ENCODE measurements at places on chromosomes 13 and 19.

DNA sequence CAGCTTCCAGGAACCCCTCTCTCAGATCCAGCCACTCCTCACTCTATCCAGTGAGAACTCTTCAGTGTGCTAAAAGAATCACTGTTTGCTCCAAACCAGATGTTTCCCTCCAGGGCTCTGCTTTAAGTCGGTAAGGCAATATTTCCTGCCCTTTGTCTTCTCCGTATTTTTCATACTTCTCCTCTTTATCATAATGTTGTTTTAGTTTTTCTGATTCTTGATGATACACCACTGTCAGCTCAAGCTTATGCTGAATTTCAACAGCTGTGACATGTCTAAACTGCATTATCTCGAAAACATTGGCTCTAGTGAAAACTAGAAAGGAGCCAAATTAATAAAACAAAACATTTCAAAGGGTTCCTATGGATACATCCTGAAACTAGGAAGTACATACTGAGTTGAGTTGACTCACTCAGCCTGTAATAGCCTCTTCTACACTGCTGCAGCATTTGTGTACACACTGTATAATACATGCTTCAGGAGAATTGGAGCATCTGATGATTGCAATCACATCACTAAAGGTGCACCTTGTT is 39.8 kb downstream of the GPR180 start:
- no peak for DNase-seq

- DNase-seq: no peak
These were observed 12.2 kb downstream of the ARGLU1 start for GRCh38 chr13:106555631-106556328.

DNA sequence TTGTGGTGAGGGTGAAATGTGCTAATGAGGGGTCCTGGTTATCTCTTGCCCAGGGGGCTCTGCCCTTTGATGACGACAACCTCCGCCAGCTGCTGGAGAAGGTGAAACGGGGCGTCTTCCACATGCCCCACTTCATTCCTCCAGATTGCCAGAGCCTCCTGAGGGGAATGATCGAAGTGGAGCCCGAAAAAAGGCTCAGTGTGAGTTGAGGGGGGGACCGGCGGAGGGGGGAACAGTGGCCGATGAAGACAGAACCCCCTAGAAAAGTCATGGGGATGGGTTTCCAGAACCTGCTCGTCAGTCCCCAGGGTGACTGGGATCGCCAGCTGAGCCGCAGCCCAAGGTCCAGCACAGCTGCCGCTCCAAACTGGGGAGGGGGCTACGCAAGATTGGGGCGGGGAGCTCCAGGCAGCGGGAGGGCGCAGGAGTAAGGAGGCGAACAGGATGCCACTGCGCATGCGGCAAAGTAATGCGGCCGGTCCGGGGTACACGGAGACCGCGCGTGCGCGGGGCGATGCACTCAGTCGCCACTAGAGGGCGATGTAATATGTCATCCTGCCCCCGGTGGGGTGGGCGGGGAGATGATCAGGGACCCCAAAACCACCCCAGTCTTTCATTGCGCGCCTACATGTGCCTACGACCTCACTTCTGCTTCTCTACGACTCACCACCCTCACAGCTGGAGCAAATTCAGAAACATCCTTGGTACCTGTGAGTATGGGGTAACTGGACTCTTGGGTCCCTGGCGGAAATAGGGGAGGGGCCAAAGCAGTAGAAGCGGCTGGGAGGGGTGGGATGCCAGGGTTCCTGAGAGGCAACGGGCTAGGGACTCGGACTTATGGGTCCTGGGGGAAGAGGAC is 17.9 kb downstream of the BRSK1 start:
- peak; percentile 97 for DNase-seq

GRCh38 chr19:9156304-9156703 is 16.1 kb downstream of the ZNF317 start:
- no peak for DNase-seq

GRCh38 chr19:37342753-37343152 is 28.1 kb upstream of the ZNF527 start:
- no peak for DNase-seq

DNA sequence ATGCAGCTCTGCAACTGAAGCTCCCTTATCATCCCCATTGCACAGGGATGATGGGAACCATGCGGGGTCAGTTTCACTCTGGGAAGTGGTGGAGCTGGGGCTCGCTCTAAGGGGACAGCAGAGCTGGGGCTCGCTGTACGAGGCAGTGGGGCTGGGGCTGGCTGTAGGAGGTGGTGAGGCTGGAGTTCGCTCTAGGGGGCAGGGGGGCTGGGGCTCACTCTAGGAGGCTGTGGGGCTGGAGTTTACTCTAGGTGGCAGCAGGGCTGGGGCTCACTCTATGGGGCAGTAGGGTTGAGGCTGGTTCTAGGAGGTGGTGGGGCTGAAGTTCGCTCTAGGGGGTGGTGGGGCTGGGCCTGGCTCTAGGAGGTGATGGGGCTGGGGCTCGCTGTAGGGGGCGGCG is 99.1 kb downstream of the UQCRFS1 start:
- DNase-seq: no peak

- no peak for DNase-seq
These were observed 7.3 kb upstream of the URI1 start for GRCh38 chr19:29934781-29935180.

DNA sequence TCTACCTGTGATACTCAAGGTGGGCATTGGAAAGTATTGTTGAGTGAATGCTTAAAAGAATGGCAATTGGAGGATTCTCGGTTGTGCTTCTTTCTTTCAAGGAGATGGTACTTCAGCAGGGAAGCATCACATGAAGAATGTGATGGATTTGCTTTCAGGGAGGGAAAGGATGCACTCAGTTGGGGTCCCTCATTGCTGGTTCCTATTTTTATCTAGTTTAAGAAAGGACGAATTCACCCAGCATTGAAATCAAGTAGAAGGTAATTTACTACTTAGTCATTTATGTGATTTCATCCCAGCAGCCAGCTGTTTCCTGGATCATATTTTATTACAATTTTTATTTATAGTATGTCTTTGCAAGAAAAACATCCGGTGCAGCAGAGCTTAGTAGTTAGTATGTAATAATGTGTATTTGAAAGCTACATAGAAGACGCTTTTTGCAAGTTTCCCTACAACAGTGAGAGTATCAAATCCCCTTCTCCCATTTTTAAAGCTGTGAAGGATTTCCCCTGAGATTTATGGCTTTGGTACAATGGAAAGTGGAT is 417.9 kb downstream of the GPC5 start:
- no peak for DNase-seq

GRCh38 chr13:74975111-74975510 is 506.9 kb downstream of the TBC1D4 start:
- DNase-seq: no peak

GRCh38 chr19:23377276-23377675 is 18.0 kb downstream of the ZNF91 start:
- no peak for DNase-seq

- DNase-seq: no peak
These were observed 16.1 kb downstream of the LGALS16 start for GRCh38 chr19:39671739-39672363.

DNA sequence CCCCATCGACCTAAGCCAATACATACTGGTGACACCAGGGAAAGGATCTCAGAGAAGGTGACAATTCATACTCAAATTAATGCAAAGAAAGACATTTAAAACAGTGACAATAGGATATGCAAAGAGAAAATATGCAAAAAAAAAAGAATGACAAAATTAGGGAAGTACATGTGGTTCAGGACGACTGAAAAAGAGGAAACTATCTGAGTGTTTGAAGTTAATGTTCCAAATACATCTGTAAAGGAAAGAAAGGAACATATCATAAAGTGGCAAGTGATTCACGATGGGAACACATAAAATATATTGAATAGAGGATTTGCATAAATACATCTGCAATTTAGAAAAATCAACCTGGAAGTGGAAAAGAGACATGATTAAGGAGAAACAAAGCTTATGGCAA is 441.4 kb downstream of the SLITRK5 start:
- no peak for DNase-seq

- DNase-seq: no peak
These were observed 65.2 kb downstream of the RFX2 start for GRCh38 chr19:6045108-6045507.

GRCh38 chr19:58497634-58498170 is 14.1 kb downstream of the SLC27A5 start:
- DNase-seq: no peak

DNA sequence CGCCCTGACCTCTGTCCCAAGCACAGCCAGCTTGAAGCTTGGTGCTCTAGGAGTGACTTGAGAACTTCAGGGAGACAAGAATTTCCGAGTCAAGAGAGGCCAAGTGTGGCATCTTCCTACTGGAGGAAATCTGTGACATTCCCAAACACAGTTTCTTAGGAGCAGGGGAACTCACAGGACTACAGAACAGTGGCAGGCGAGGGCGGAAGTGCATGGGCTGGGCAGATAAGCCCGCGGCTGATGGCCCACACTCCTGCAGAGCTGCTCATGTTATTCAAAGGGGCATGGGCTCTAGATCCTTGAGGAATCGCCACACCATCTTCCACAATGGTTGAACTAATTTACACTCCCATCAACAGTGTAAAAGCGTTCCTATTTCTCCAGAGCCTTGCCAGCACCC is 168.8 kb downstream of the KATNAL1 start:
- no peak for DNase-seq
